Activated effector memory CD4-positive, alpha-beta T cell treated with anti-CD3 and anti-CD28 coated beads, Interleukin-2, amount 50 U/mL, for 16 hours (primary cell): ENCODE measurements at places on chromosomes 4 and X.

DNA sequence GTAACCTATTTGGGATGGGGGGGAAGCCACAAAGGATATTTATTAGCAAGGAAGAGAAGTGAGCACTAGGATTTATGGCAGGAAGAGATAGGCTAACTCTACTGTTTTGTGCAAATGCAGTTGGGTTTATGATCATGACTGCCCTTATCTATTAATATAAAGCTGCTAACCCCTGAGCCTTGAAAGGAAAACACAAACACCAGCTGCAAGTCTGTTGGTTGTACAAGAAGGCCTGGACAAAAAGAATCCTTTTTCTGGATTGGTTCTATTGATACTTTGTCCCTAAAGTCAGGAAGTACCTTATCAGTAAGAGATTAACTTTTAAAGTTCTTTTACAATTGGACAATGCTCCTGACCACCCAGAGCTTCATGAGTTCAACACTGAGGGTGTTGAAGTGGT is 188.8 kb downstream of the LRBA start:
- no peak for DNase-seq

- DNase-seq = no peak
These were observed 120.3 kb downstream of the ARHGAP24 start for GRCh38 chr4:85595098-85595775.

- DNase-seq = no peak
These were observed 74.3 kb downstream of the NUDT10 start for GRCh38 chrX:51406688-51407519.

DNA sequence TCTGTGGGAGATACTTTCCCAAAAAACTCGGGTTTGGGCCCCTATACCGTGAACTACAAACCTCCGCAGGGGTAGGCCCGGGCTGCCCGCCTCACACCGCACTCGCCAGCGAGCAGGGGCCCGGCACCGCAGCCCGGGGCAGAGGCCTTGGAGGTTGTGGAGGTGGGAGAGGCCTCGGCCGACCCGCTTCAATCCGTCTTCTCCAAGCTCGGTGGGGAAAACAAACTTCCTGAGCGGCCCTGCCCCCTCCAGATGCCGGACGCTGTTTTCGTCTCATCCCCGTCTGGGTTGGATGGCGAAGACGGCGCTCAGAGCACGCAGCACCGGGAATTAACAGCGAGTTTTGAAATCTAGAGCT is 442 bp upstream of the MCUB start:
- DNase-seq = peak; percentile 81

- DNase-seq = no peak
These were observed 520 bp upstream of the SRP72 start for GRCh38 chr4:56466910-56467283.

- peak; percentile 13 for DNase-seq
These were observed 58.1 kb downstream of the NBDY start for GRCh38 chrX:56786889-56787733.

GRCh38 chrX:116226665-116227484 is 56.3 kb downstream of the AGTR2 start:
- DNase-seq = no peak

- no peak for DNase-seq
These were observed 319.6 kb downstream of the PTTG2 start for GRCh38 chr4:38279650-38280322.

DNA sequence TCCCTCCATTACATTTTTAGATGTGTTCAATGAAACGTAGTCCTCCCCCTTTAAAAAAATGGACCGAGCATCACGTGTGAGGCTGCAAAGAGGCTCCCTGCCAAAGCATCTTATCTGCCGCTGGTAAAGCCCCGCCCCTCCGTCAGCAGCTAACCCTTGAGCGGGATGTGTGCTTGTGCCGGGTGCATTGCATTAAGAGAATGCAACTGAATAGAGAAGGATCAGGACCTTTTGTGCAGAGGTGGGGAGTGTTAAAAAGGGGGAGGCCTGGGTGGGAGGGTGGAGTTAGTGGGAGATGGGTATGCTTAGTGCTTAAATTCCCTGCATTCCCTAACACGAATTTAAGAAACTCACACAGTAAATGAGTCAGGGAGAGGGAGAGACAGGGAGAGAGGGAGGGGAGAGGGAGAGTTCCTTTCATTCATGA is 66.0 kb downstream of the TBL1X start:
- peak; percentile 82 for DNase-seq

GRCh38 chr4:114547340-114548134 is 51.1 kb upstream of the UGT8 start:
- DNase-seq = no peak

GRCh38 chrX:71458866-71459265 is 74.0 kb upstream of the OGT start:
- DNase-seq = no peak

DNA sequence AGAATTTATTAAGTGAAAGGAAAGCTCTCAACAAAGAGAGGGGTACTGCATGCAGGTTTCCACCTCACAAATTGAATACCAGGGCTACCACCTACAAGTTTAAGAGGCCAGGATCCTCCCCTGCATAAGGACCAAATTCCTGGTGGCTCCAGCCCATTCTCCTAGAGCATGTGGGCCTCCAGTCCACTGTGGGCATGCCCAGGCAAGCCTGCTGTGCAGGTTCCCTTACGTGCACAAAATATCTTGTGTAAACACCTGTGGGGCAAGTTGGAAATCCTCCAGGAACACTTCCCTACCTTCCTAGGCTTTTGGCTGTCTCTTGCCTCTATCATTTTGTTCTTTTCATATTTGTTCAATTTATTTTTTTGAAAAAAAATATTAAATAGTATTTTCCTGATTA is 724.3 kb downstream of the ARAP2 start:
- no peak for DNase-seq

DNA sequence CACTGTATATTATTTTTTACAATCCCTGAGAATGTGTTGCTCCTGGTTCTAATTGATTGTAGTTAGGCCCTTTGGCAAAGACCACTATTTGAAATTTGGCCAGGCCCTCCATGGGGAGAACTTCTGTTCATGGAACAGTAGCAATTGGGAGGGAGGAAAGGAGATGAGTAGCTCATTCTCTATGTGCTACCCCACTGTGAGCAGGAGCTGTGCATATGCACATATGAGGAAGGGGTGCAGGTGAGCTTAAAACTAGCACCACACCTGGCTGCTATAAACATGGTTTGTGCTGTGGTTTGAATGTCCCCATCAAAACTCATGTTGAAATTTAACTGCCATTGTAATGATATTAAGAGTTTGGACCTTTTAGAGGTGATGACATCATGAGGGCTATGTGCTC is 1483.2 kb downstream of the PCDH7 start:
- no peak for DNase-seq

DNA sequence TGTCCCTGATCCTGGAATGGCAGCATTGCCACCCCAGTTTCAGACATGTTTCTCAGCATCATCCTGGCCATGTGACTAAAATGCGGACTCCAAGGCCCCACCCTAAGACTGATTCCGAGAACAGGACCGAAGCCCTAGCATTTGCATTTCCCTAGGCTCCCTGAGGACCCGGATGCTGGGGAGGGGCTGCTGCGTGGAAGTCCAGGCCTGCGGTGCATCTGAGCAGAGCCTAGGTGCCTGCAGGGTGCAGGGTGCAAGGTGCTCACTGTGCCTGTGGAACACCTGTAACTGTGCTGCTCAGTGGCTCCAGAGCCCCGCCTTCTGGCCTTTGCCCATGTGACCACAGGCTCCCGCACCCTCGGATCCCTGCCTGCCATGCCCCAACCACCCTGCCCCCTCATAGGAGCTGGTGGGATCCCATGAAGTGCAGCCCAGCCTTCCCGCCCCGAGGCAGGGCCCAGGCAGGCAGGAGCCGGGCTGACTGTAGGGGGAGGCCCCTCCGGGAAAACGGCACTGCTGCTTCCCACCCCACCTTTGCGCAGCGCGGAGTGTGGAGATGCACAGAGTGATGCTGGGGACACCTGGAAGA is 14.9 kb downstream of the PNMA6F start:
- DNase-seq = no peak

- DNase-seq = no peak
These were observed 54.9 kb upstream of the FRAS1 start for GRCh38 chr4:78002260-78002659.

- no peak for DNase-seq
These were observed 60.1 kb downstream of the PRRG1 start for GRCh38 chrX:37409278-37409677.

GRCh38 chrX:3733043-3733430 is 19.6 kb upstream of the PRKX start:
- DNase-seq = no peak

DNA sequence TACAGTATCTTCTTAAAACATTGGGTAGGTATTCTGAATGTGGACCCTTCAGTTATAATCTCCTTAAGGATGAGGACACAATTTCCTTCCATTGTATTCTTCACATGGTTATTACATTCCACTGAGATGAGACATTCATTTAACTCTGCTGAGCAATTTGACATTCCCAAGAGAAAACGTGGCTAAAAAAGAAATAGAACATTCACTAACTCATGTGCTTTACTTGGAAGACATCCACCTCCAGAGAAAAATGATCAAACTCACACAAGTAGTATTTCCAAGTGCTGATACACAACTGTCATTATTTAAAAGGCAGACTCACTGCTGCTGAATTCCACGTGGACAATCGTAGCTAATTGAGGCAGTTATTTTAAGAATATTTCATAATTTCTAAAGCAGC is 227.9 kb upstream of the ANKRD50 start:
- DNase-seq = no peak

- DNase-seq = no peak
These were observed 1665.0 kb upstream of the TENM3 start for GRCh38 chr4:180578175-180578574.

DNA sequence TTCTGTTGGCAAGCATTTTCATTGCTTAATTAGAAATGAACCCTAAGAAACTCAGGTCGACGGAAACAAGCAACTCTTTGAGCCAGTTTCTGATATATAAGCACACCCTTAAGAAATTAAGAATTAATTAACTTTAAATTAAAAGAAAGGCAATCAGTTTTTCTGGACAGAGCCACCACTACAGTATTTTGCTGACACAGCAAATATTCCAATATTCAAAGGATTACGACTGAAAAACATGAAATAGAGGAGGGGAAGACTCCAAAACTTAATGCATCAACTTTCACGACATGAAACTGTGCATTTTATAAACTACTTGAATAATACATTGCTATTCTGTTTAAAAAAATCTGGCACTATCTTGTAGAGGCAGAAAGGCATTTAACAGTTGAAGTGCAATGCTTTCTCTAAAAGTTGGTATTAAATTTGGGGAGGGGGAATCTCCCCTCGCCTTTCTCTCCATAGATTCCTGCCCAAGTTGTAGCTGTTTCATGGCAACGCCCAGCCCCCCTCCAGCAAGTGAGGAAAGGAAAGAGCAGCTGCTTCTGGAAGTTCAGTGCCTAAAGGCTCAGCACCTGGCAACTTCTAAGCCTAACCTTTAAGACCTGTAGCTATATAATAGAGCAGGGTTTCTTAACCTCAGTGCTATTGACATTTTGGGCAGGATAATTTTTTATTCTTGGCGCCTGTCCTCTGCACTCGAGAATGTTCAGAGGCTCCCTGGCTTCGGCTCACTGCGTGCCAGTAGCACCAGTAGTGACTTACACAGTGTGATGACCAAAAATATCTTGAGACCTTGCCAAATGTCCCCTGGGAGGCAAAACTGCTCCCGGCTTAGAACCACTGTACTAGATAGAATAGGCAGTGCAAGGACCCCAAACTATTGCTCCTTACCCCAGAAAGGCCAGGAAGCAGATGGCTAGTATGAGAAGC is 6.7 kb upstream of the ZCCHC18 start:
- DNase-seq = no peak

DNA sequence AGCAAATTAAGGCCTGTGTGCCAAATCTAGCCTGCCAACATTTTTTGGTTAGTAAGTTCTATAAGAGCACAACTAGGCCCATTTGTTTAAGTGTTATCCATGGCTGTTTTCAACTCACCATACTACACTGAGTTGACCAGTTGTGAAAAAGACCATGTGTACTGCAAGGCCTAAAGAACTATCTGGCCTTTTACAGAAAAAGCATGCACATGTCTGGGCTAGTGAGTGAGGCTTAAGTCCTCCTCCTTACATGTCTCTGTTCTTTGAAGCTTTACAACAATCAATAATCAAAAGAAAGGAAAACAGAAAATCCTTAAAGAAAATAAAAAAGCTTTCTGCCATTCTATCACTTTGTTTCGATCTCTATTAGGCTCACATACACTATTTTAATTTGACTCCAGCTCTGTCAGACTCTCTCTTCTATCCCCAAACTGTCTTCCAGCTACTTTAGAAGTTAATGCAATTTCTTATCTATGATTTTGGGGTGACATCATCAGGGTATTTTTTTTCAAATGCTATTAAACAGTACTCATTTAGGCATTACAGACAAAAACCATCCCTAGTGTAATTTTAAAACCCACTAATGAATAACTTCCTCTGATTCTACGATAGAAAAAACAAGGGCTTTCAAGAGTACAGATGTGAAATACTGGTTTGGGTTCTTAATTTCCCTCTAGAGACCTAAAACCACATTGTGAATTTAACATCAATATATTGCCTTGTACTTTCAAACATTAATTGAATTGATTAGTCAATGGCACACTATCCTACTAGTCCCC is 161.8 kb downstream of the MAB21L2 start:
- no peak for DNase-seq

GRCh38 chrX:375181-376036 is 11.3 kb downstream of the PPP2R3B start:
- DNase-seq = no peak

DNA sequence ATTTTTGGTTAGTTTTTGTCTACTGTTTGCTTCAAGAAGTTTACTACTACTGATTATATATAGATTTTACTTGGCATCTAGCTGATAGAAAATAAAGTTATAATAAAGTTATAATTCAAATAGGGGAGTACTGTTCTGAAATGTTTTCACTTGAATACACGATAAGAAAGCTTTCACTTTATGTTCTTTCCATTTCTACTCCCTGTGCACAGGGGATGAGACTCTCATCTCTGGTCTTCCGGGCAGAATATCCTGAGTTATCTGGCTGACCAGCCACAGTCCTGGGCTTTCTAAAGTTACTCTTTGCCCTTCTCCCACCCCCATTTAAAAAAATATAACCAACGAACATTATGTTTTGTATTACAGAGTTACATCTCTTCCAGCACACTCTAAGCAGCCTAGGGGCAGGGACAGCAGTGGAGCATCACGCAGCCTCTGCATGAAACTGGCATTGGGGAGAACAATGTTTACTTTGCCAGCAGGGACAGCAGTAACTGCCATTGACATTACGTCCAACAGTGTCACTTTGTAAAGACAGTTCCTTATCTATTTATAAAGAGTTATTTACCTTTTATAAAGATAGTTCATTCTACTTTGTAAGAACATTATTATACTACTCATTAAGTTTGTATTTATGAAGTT is 64.3 kb downstream of the METTL14 start:
- no peak for DNase-seq

DNA sequence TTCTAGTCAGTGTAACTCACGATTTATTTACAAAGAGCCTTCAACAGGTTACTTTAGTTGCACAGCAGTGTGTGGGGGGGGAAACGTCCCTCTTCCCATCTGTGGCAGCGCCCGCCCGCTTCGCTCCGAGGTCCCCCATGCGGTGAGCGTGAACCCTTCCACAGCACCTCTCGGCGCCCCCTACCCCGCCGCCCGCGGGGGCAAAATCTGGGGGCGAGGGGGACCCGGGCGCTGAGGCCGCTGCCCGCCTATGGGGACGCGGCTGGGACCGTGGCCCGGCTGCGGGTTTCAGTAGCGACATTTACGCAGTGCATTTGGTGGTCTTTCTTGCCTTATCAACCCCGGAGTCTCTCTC is 6.4 kb downstream of the NKX6-1 start:
- no peak for DNase-seq

- peak; percentile 83 for DNase-seq
These were observed 711 bp downstream of the PNMA6E start for GRCh38 chrX:153400146-153401132.
